ENCODE measurements at places on chromosomes 3 and 15.

DNA sequence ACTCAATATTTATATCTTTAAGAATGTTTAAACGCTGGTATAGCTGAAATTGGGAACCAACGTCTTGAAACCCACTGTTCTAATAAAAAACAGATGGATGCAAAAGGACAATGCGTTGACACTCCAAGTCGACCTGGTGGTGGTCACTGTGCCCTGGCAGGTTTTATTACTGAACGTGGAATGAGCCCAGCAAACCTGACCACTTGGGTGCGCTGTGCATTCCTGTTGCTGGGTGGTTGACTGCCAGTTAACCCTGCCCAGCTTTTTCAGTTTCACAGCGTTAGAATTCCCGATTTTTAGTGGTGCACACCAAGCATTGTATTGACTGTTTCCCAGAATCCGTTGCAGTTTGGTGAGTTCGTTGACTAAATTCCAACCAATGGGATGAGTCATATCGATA is 384.4 kb downstream of the OCA2 start:
- no peak for DNase-seq

DNA sequence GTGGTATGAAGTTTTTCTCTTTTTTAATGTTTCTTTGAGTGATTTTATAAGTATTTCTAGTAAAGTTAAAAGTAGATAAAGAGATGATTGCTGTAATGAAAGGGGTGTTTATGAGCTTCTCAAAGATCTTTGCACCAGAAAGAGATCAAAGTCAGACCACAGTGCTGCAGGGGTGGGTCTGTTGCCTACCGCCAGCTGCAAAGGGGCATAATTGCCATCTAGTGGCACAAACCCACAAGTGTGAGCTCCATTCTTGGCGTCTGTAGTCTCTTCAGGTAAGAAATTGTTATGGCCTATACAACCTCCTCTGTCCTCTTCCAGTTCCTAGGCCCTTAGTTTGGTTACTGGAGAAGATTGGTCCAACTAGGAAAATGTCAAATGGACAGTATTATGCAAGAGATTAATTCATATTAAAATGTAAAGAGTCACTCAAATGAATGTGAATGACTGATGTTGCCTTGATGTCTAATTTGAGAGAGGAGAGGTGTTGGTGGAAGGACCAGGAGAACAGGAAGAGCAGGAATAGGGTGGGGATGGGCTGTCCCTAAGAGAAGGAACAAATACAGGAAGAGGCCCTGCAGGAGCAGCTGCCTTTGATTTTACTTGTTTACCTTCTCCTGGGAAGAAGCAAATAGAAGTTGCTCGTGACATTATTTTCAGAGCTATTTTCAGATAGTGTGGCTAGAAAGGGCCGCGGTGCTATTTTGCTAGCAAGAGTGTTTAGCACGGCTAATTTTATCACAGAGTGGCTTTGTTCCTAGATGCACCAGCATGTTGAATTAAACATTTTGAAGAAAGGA is 53.0 kb upstream of the GSK3B start:
- DNase-seq = peak; percentile 11

GRCh38 chr3:111080413-111080812 is 8.8 kb downstream of the NECTIN3 start:
- no peak for DNase-seq

- DNase-seq = no peak
Measured at GRCh38 chr15:39730552-39730951, 52.1 kb downstream of the FSIP1 start.

- DNase-seq = no peak
Measured at GRCh38 chr15:63018639-63019038, 23.9 kb upstream of the TPM1 start.

GRCh38 chr3:6921066-6921465 is 60.2 kb downstream of the GRM7 start:
- DNase-seq = no peak

- no peak for DNase-seq
Measured at GRCh38 chr15:100537331-100537730, 8.6 kb upstream of the CERS3 start.

DNA sequence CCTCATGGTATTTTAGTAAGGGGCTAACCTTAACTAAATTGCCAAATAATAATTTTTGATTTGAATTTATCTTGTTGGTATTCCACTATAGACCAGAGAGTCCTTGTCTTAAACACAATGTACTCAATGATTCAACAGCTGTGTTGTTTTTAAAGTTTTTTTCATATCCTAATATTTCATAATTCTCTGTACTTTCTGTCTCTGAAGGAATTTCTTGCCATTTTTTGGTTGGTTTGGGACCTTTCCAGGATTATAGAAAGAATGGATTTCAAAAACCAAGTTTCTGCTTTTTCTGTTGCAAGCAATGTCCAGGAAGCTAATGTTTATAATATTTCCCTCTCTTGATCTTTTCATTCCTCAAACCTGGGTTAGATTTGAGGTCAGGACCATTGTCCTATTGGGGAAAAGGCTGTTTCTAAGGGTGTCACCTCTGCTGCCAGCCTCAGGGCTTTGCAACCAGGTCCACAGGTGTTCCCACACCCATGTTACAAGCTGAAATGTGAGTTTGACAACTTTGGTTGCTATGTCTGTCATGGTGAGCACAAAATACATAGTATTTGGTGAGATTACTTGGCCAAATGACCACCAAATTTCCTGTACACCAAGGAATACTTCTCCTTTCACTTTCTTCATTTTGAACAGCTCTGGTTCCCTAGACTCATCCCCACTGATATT is 363.7 kb upstream of the RGMA start:
- no peak for DNase-seq

- DNase-seq = no peak
Measured at GRCh38 chr3:101038393-101038792, 45.2 kb upstream of the ABI3BP start.

DNA sequence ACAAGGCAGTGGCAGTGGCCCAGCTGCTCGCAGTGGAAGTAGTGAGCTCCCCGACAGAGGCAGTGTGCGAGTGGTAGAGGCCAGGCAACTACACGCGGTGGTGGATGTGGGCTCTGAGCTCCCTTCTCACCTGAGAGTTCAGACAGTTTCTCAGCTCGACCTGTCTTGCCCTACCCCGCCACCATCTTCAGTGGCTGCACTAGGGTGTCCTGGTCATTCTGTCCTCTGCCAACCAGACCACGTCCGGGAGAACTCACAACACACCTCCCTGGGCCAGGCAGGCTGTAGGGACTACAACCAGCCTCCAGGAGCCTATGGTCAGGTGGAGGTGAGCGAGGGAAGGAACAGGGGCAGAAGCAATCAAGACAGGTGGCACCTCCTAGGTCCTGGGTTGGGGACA is 106.3 kb upstream of the SMAD3 start:
- DNase-seq = no peak

DNA sequence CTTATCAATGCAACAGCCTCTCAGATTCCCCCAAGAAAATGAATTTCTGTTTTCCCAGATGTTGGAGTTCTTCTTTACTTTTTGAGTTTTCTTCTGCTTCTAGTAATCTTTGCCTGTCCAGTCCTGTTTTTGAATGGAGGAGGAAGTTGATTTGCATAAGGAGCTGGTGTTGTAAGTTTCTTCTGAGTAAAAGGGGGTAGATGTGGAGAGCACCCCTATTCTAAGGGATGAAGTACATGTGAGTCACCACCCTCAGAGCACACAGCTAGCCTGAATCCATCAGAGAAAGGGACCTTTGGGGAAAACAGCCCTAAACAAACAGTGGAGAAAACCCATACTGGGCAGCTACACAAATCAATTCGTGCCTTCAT is 34.5 kb downstream of the ACAA1 start:
- DNase-seq = no peak

DNA sequence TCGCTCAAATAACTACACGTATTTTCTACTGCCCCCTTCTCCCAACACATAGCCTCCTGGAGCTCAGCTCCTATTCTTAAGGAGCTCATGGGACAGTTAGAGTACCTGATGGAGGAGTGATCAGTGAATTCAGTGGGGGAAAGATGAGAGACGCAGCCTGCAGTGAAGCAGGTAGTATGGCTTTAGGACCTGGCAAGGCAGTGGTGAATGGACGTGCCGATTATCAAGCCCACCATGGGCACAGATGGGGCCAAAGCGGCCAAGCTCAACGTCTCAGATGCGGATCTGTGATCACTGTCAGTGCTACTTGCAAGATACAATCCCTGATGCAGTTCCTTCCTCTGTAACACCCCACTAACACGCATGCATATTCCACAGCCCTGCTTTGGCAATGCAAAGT is 45.8 kb upstream of the ATP2B2 start:
- no peak for DNase-seq
